ENCODE measurements at places on chromosomes 2 and 18.
A peak's percentile ranks its signal among the peaks of the same experiment; 100 is the strongest.

- DNase-seq: no peak
Measured at GRCh38 chr18:12312976-12313375, 4.9 kb downstream of the TUBB6 start.

DNA sequence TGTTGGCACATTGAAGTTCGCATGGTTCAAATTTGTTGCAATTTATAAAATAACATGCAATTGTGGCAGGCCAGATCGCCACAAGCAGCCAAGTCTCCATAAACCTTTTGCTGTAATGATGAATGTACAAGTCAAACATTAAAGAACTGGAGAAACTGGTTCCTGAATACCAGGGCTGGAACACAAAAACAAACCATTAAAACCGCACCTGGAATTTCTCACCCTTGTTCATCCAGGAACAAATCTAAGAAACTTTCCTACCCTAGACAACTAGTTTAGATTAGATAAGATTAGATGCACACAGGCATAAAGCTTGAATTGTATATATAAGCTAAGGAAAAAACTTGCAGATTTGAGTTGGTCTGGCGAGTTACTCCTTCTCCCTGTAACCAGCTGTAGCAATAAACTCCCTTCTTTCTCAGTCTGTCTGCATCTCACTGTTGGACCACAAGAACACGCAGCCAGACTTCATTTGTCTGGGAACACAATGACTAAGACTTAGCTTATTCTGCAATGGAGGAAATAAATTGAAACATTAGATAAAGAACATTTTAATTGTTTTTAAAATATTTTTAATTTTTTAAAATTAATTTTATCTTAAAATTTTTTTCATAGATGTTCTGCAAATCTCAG, 1835.5 kb upstream of the LRRTM1 start:
- peak; percentile 17 for DNase-seq

- no peak for DNase-seq
Measured at GRCh38 chr2:46528880-46529279, 49.5 kb downstream of the TMEM247 start.

GRCh38 chr18:48300463-48300961, 108.7 kb downstream of the ZBTB7C start:
- no peak for DNase-seq

- DNase-seq: no peak
Measured at GRCh38 chr18:4251873-4252272, 203.2 kb downstream of the DLGAP1 start.

- DNase-seq: peak; percentile 52
Measured at GRCh38 chr2:201909961-201910361, 103.6 kb downstream of the CDK15 start.

GRCh38 chr18:5285326-5285725, 10.2 kb downstream of the ZBTB14 start:
- DNase-seq: peak; percentile 67

DNA sequence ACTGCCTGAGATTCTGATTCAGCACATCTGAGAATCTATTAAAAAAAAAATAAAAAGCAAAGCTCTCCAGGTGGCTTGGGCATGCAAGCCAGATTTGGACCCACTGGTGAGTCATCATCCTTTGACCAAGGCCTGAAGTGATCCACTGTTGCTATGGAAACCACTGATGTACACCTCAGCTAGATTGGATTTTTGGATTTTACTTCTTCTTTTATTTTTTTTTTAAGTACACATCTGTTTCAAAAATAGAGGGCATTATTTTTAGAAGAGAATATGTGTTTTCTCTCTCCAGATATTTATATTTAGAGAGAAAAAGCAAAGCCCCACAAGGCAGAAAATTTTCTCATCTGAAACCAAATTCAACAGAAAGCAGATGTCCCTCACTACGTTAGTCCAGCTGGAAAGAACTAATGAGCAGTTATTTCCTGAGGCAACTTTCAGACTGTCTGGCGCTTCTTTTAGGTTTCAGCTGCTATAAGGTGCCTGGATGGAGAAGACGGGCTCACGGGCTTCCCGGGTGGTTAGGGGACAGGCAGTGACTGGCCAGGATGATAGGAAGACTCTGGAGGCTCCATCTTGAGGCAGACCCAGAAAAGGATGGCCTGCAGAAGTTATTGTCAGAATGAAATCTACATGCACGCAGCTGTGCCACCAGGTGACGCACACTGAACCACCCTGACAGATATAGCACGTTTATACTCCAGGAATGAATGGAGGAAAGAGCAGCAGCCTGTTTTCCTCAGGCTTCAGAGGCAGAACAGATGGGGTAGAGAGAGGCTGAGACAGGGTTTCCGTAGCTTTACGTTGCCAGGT, 50.5 kb downstream of the MRPL35 start:
- peak; percentile 74 for DNase-seq

DNA sequence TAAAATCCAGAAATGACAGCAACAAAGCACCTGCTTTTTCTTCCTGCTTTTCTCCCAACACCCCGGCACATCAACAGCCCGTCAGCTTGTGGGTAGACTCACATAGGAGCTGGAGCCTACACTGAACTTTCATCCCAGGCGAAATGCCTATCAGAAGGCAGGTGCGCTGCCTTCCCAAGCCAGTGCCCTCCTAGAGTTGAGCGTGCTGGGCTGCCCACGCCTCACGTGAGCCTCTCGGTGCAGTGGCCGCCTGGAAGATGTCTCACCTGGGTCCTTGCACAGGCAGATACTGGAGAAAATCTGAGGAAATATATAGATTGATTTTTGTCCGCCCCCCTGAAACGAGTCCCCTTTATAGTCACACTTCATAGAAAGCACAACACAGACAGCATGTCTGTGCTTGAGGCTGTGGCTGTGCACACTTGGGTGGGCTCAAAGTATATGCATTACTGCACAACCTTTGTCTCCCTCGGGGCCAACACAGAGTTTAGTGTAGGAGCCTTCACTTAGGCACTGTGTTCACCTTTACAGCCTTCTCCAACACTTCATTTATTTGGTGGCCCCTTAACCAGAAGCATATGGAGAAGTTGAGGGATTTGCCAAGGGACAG, 112.5 kb downstream of the SMAD7 start:
- no peak for DNase-seq

DNA sequence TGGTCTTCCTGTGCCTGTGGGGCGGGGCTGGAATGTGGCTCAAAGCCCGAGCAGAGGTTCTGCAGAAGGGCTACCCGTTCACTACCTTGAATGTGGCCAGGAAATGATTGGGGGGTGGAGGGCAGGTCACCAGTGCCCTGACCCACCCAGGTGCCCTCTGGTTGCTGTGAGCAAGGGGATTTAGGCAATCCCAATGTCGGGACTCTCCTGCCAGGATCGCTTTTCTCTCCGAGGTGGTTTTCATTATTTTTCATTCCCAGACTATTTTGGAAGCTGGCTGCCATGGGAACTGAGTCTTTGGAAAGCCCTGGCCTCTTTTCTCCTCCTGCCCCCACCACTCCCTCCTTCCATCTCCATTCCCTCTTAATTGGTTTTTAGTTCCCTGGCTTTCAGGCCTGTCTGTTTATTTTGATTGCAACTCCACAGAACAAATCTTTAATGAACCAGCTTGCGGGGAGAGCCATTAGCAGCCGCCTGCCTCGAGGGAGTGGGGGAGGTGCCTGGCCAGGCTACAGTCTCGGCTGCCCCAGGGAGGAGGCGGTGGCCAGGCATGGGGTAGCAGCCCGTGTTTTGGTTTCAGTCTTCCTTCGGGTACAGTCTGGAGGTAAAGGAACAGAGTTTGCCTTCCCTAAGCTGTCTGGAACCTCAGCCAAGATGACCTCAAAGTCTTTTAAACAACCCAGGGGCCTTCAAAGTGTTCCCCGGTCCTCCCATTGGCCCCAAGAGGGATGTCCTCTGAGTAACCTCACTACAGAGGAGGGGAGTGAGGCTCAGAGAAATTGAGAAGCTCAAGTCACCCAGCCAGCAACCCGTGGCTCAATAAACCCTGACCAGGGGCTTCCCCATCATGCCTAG, 114.4 kb upstream of the HAAO start:
- DNase-seq: peak; percentile 87

DNA sequence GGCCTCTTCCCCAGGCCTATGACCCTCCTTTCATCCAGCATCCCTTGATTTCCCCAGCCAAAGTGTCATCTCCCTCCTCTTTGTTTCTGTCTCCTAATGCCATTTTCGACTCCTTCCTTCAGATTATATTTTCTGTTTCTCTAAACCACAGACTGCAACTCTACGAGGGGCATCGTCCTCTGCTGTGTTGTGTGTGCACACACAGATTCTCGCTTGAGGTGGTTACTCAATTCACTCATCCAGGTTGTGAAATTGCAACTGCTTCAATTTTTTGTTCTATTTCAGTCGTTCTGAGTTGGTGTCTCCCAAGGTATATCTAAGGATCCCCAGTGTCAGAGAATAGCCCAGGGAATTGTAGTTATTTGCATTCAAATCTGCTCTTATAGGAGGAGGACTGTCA, 113.5 kb upstream of the NDUFV2 start:
- no peak for DNase-seq

GRCh38 chr2:39179974-39180960, 59.4 kb upstream of the SOS1 start:
- DNase-seq: no peak

DNA sequence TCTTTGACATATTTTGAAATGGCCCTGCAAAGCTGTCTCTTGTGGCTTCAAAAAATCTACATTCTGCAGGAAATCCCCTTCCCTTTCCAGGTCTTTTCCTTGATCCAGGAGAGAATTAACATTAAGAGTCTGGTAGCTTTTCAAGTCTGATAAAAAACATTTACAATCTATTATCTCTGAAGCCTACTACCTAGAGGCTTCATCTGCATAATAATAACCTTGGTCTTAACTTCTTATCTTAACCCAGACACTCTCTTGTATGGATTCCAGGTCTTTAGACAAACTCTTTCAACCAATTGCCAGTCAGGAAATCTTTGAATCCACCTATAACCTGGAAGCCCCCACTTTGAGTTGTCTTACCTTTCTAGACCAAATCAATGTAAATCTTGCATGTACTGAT, 179.3 kb upstream of the ZC3H15 start:
- DNase-seq: no peak

- no peak for DNase-seq
Measured at GRCh38 chr2:22134421-22134820, 1010.7 kb downstream of the TDRD15 start.

GRCh38 chr2:144183727-144184126, 336.2 kb downstream of the ZEB2 start:
- DNase-seq: no peak

- no peak for DNase-seq
Measured at GRCh38 chr2:235670974-235671787, 177.3 kb downstream of the AGAP1 start.

DNA sequence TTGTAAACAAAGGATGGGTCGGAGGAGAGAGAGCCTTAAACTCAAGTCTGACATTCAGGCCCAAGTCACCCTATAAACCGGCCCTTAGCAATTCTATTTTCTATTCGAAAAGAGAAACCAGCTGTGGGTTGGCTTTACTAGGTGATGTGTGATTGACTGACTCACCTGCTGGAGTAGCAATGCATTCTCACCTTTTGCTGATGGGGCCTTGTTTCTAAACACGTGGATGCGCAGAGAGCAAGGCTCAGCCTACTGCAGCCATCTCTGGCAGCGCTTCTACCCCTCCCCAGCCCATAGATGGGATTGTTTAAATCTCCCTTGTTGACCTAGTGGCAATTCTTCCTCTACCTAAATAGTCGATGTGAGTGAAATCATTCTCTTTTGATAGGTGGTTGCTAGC, 138.5 kb downstream of the MEIS1 start:
- no peak for DNase-seq

GRCh38 chr2:101689114-101689825, 8.2 kb upstream of the MAP4K4 start:
- DNase-seq: no peak

DNA sequence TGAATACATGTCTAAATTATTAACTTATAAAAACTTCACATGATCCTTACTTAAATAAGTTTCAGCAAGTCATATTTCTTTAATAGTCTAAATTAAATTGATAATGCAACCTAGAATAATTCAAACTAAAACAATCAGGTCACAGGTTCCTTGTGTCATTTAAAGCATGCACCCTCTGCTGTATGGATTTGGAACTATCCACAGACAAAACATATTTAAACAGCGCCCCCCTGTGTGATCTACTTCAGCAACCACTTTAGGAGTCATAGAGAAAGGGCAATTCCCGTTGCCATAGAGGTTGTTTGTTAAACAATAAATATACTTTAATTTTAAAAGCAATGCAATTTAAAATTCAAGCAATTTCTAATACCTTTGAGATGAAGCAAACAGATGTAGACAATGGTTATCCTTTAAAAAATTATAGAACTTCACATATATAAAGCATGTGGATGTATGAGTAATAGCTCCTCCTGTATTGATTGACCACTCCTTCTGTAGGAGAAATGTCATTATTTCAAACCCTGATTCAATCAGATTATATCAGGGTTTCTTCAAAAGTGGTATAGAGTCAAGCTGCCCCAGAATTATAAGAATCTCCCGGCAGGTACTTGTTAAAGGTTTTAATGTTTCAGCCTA, 21.2 kb downstream of the GRB14 start:
- DNase-seq: no peak

GRCh38 chr2:20444101-20444992, 2.5 kb upstream of the RHOB start:
- peak; percentile 66 for DNase-seq

DNA sequence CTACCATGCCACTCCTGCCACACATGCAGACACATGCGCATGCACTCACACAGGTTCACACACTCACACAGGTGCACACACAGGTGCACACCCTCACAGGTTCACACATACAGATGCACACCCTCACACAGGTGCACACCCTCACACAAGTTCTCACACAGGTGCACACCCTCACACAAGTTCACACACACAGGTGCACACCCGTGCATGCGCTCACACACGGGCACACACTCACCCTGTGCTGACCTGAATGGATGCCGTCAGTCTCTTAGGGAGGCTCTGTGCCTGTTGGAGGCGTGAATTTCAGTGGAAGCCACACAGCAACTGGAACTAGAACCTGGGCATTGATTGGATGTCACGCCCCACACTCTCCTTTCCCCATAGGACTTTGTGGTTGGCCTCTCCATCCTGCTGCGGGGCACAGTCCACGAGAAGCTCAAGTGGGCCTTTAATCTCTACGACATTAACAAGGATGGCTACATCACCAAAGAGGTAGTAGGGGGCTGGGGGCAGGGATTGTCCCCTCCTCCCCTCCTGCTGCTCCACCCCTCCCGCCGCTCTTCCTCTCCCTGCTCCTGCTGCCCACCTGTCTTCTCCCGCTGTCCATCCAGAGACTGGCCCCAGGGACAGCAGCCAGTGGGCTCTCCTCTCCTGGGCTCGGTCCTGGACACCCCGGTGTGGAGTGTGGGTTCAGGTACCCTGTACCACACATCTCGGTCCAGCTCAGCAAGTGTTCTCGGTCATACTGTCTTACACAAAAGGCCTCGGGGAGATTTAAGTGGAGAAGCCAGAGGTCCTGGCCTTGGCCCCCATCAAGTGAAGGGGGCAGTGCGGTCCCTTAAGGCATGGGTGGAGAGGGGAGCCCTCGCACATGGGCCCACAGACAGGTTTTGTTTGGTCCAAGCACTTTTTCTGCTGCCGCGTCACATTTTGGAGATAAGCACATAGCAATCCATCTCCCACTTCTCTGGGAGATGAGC, 21.0 kb upstream of the FAHD2A start:
- no peak for DNase-seq

Measured in right hindlimb (tissue), 1 donor.